ENCODE measurements at places on chromosomes 6 and 20. TPM values are rescaled to one million over a fixed set of nuclear protein-coding genes. Genes with fewer than 3 reads are reported as not detected.

DNA sequence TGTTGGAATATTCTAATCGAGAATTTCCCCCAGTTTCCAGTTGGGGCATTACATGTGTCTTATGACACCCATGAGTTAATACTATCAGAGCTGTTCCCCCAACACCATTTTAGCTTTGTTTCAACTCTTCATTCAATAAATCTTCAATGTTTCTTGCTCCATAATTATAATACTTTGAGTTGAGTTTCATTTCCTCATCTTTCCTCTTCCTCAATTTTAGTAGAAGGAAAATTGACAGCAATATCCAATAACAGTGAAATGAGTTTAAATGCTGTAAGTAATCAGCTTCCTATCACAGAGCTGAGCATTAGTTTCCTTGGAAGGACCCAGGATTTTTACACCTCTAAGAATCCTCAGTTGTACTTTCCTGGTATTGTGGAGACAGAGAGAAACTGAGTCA, 1.0 kb upstream of the STMND1 start:
- no peak overlapping the region for H3K27ac ChIP-seq
- H3K36me3 ChIP-seq: no peaks in the 10 kb centered on the region
- no peaks in the 10 kb centered on the region for H3K4me1 ChIP-seq
- DNase-seq: no peak

DNA sequence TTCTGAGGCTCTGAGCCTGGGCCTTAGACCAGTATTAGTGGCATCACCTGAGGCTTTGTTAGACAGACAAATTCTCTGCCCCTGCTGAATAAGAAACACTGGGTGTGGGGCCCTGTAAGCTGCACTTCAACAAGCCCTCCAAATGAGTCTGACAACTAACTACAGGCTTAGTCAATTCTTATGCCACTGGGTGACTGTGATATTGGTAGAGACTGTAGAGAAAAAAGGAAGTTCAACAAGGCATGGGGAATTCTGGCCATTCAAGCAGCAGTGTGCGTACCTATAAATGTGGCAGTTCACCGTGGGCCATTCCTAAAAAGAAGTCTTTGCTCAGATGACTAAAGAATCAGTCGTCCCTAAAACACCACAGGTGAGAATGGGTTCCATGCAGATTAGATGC, 82.7 kb downstream of the MDN1 start:
- H3K27ac ChIP-seq: no peak overlapping the region
- H3K36me3 ChIP-seq: peaks cover 44% of the 10 kb centered on the region
- no peak overlapping the region for H3K4me3 ChIP-seq

DNA sequence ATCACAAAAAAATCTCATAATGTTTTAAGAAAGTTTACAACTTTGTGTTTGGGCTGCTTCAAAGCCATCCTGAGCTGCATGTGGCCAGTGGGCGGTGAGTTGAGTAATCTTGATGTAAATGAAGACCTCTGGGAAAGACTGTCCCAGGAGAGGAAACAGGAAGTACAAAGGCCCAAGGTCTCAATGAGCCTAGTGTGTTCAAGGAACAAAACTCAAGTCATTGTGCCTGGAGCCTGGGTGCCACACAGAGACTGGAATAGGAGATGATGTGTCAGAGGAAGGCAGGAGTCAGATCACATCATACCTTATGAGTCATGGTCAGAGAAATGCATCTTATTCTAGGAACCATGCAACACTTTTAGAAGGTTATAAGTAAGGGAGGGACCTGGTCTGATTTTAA, 51.5 kb downstream of the COL19A1 start:
- peaks cover 14% of the 10 kb centered on the region for H3K4me1 ChIP-seq
- peak; percentile 45 for DNase-seq
- H3K27me3 ChIP-seq: no peaks in the 10 kb centered on the region
- no peak overlapping the region for H3K27ac ChIP-seq
- no peaks in the 10 kb centered on the region for H3K36me3 ChIP-seq

- no peak overlapping the region for H3K27ac ChIP-seq
- H3K36me3 ChIP-seq: no peaks in the 10 kb centered on the region
- no peaks in the 10 kb centered on the region for H3K4me1 ChIP-seq
- no peak for DNase-seq
- no peak overlapping the region for H3K4me3 ChIP-seq
Measured at GRCh38 chr20:48019496-48019895, 234.2 kb upstream of the SULF2 start.

DNA sequence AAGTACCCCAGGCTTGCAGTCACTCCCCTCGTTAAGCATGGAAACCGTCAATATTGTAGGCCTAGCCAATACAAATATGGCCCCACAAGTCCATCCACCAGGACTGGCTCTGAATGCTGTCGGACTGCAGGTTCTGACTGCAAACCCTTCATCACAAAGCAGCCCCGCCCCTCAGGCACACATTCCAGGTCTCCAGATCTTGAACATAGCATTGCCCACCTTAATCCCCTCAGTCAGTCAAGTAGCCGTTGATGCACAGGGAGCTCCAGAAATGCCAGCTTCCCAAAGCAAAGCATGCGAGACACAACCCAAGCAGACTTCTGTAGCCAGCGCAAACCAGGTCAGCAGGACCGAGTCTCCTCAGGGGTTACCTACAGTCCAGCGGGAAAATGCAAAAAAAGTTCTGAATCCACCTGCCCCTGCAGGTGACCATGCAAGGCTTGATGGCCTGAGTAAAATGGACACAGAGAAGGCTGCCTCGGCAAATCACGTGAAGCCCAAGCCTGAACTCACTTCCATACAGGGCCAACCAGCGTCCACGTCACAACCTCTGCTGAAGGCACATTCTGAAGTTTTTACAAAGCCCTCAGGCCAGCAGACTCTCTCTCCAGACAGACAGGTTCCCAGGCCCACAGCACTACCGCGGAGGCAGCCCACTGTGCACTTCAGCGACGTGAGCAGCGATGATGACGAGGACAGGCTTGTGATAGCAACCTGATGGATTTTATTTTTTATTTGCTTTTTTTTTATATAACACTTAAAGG, 126.2 kb upstream of the EDN1 start:
- no peaks in the 10 kb centered on the region for H3K36me3 ChIP-seq
- no peaks in the 10 kb centered on the region for H3K27me3 ChIP-seq
- no peak for DNase-seq
- no peaks in the 10 kb centered on the region for H3K4me1 ChIP-seq
- no peak overlapping the region for H3K27ac ChIP-seq
- H3K4me3 ChIP-seq: no peak overlapping the region

GRCh38 chr20:52688345-52688744, 283.8 kb upstream of the TSHZ2 start:
- H3K36me3 ChIP-seq: no peaks in the 10 kb centered on the region
- DNase-seq: no peak
- H3K27ac ChIP-seq: no peak overlapping the region
- H3K4me1 ChIP-seq: no peaks in the 10 kb centered on the region
- no peaks in the 10 kb centered on the region for H3K27me3 ChIP-seq

GRCh38 chr6:1170794-1171193, 141.1 kb upstream of the FOXQ1 start:
- no peaks in the 10 kb centered on the region for H3K27me3 ChIP-seq
- H3K4me1 ChIP-seq: no peaks in the 10 kb centered on the region
- DNase-seq: no peak
- H3K27ac ChIP-seq: no peak overlapping the region
- no peak overlapping the region for H3K4me3 ChIP-seq
- H3K36me3 ChIP-seq: no peaks in the 10 kb centered on the region

DNA sequence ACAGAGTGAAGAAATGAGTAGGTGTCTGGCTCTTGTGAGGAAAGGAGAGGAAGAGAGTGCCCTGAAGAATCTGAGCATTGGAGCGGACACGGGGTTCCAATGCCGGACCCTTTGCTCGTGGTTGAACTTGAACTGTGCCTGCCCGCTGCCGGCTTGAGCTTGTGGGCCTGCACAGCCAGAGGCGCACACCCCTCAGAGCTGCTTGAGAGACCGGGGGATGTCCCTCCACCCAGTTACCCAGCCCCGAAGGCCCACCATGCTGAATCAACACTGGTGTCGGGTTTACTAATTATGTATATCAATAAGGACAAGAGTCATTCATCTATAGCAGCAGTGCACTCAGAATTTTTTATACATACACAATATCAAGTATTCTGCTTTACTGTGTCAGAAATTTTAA, 218.3 kb upstream of the CST7 start:
- H3K27me3 ChIP-seq: peaks cover 23% of the 10 kb centered on the region
- H3K4me3 ChIP-seq: no peak overlapping the region
- H3K36me3 ChIP-seq: no peaks in the 10 kb centered on the region
- no peak for DNase-seq
- H3K4me1 ChIP-seq: no peaks in the 10 kb centered on the region

DNA sequence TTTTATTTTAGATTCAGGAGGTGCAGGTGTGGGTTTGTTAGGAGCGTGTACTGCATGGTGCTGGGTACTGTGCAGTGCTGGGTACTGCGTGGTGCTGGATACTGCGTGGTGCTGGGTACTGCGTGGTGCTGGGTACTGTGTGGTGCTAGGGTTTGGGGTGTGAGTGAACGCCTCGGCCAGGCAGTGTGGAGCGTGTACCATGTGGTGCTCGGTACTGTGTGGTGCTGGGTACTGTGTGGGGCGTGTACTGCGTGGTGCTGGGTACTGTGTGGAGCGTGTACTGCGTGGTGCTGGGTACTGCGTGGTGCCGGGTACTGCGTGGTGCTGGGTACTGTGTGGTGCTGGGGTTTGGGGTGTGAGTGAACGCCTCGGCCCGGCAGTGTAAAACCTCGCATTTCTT, 62.9 kb downstream of the WDR27 start:
- no peaks in the 10 kb centered on the region for H3K27me3 ChIP-seq
- no peak overlapping the region for H3K4me3 ChIP-seq
- DNase-seq: no peak
- no peaks in the 10 kb centered on the region for H3K4me1 ChIP-seq
- no peak overlapping the region for H3K27ac ChIP-seq

DNA sequence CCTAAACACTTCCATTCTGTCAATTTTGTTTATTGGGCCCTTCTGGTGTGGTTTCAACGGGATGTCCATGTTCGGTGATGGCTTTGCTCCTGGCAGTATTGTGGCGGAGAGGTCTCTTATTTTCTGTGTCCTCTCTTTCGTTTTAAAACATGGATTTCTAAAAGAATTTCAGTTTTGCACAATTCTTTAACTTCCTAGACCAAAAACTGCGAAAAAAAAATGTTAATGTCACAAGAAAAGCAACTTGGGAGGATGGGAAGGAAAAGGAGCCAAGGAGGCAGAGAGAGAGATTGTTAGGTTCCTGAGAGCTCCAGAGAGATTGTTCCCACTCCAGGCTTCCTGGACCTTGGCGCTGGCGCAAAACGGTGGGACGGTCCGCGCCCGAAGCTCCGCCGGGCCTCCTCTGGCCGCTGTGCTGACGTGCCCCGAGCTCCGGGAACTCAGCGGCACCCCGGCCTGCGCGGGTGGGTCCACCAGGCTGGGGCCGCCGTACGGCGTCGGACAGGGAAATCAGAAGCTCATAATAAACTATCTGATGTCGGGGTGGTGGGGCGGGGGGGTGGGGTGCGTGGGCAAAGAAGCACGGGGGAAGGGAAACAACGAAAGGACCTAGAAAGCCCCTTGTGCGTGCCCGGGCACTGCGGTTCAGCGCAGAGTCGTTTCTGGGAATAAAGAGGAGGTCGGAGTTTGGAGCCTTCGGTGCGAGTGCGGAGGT, 951 bp upstream of the OLIG3 start:
- no peak overlapping the region for H3K27ac ChIP-seq
- H3K4me1 ChIP-seq: no peaks in the 10 kb centered on the region
- no peak overlapping the region for H3K4me3 ChIP-seq
- no peaks in the 10 kb centered on the region for H3K36me3 ChIP-seq
- no peak for DNase-seq
- H3K27me3 ChIP-seq: peaks cover 8% of the 10 kb centered on the region

- H3K4me1 ChIP-seq: no peaks in the 10 kb centered on the region
- H3K4me3 ChIP-seq: no peak overlapping the region
- H3K27me3 ChIP-seq: no peaks in the 10 kb centered on the region
Measured at GRCh38 chr6:93040375-93040774, 379.0 kb downstream of the EPHA7 start.

DNA sequence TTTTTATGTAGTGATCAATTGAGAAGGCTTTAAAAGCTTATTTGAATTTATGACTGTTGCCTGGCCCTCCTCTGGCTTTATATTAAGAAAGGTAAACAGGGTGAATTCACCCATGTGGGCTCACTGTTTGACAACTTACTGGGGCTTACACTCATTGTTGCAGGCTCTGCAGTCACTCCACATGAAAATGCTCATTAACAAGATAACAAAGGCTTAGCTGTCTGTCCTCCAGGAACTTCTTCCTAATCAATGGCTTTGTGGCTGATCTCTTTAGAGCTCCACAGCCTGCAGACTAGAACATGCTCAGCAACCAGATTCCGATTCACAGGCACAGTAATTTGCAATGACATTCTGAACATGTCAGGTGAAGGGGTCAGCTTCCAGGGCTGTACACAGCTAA, 323.2 kb upstream of the MAN1A1 start:
- no peak overlapping the region for H3K27ac ChIP-seq

The ZSCAN23 gene
- total RNA-seq: not detected

The ARFGEF3 gene
- 3.8 TPM for total RNA-seq

The PBX2 gene
- 79.0 TPM for total RNA-seq

The SOBP gene
- total RNA-seq: 2.6 TPM

The TXLNB gene
- 0.05 TPM for total RNA-seq

The CAPN11 gene
- total RNA-seq: not detected

Data from HCT116 (cell line).